Aorta (tissue), 5 donors: ENCODE measurements at places on chromosomes 4 and X. TPM values are rescaled to one million over a fixed set of nuclear protein-coding genes. Genes with fewer than 3 reads are reported as not detected.
A peak's percentile ranks its signal among the peaks of the same experiment; 100 is the strongest.

DNA sequence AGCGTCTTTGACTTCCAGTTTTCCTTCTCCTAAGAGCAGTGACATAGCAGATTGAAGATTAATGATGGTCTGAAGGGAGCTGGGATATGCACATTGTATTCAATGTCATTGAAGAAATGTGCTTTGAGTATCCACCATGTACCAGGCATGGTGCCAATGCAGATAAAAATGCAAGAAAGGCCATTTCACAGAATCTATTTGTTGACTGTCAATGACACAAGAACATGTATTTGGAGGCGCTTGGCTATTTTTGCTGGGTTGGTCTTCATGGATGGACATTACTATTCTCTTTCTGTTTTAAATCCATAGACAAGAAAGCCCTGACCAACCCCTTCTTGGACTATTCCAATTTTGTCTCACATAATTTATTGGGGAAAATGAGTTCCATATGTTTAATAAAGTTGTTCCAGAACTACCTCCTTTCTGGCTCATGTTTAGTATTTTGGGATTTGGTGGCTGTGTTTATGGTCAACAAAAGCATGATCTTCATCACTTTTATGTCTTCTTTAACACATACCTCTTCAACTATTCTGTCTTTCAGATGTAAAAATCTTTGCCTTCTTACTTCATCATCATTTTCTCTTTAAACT, 174.5 kb downstream of the CPE start:
- no peaks in the 10 kb centered on the region for H3K27me3 ChIP-seq
- no peaks in the 10 kb centered on the region for H3K36me3 ChIP-seq
- no peak overlapping the region for H3K4me3 ChIP-seq
- no peaks in the 10 kb centered on the region for H3K4me1 ChIP-seq
- no peak for DNase-seq

GRCh38 chr4:85889314-85889713, 414.4 kb downstream of the ARHGAP24 start:
- H3K4me3 ChIP-seq, result no peak overlapping the region
- no peaks in the 10 kb centered on the region for H3K4me1 ChIP-seq
- no peak for DNase-seq

DNA sequence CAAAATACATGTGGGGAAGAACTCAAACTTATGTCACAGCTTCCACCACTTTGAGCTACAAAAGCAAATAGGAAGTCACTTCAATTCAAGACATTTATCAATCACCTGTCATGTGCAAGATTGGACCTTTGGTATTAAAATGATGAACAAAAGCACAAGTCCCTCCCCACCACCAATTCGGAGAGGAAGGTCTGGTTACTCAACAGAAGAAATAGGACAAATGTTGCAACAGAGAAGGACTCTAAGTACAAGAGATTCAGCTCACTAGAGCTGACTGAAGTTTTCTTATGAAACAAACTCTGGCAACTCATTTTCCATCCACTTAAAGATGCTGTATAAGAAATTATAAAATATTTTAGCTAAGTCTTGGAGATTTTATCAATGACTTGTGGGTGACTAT, 16.0 kb upstream of the MMRN1 start:
- H3K36me3 ChIP-seq, result no peaks in the 10 kb centered on the region
- H3K27me3 ChIP-seq, result no peaks in the 10 kb centered on the region
- H3K27ac ChIP-seq, result no peak overlapping the region
- DNase-seq, result no peak

DNA sequence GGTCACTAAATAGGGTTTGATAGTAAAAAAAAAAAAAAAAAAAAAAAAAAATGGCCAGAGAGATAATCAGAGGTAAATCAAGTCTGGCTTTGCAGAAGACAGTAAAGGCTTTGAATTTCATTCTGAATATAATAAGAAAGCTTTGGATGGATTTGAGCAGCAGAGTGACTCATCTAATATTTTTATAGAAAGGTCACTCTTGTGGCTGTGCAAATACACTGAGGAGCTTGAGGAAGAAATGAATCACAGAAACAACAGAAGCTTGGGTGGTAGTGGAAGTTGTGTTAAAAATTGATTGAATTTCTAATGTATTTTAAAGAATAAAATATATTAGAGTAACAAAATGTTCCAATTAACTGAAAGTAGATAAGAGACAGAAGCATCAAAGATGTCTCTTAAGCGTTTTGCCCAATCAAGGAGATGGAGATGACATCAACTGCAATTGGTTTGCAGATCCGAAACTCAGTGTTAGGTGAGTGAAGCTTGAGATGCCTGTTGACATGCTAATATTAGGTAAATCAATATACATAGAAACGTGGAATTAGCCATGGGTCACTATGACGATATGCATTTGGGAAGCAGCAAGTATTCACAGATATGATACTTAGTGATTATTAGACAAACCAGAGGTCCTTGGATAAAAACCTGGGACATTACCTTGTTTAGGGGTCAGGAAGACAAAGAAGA, 280.5 kb downstream of the GPM6A start:
- no peak overlapping the region for H3K27ac ChIP-seq
- H3K36me3 ChIP-seq, result no peaks in the 10 kb centered on the region
- DNase-seq, result no peak
- no peaks in the 10 kb centered on the region for H3K4me1 ChIP-seq
- H3K4me3 ChIP-seq, result no peak overlapping the region

DNA sequence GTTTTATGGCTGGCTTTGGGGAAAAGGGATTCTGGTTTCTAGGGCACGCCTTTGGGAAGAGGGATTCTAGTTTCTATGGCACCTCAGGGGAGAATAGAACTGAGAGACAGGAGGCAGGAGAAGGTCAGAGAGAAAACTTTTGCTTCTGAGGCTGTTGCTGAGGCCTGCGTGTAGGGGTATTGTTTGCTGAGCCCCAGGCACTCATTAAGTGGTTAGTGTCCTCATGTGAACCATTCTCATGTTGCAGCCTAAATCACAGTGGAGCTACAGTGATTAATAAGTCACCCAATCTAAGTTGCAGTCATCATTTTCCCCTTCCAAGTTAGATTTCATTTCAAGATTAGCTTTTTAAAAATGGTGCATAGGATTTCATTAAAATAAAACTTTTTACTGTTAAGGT, 29.0 kb downstream of the VCX3A start:
- DNase-seq, result no peak
- H3K4me1 ChIP-seq, result no peaks in the 10 kb centered on the region
- H3K27ac ChIP-seq, result no peak overlapping the region
- H3K27me3 ChIP-seq, result no peaks in the 10 kb centered on the region
- no peak overlapping the region for H3K4me3 ChIP-seq
- no peaks in the 10 kb centered on the region for H3K36me3 ChIP-seq

DNA sequence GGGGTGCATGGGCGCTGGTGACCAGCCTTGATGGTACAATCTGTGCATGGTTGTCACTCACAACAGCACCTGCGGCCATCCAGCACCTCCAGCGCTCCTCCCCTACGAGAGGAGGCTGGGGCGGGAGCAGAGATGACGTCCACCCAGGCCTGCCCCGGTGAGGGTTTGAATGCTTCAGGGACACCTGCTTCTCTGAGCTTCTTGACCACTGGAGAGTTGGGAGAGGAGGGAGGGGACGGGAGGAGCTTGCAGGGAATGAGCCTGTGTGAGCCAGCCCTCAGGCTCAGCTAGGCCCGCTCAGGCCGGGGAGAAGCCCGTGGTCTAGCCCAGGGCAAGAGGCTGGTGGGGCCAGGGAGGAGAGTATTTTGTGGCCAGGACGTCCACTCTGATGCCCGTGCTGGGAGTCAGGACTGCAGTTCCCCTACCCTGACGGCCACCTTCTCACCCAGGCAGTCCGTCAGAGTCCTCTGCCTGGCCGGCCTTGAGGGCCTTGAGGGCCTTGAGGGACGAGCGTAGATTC, 59.2 kb downstream of the CPZ start:
- H3K36me3 ChIP-seq, result no peaks in the 10 kb centered on the region
- no peak overlapping the region for H3K4me3 ChIP-seq
- H3K27ac ChIP-seq, result no peak overlapping the region
- DNase-seq, result no peak
- no peaks in the 10 kb centered on the region for H3K4me1 ChIP-seq
- no peaks in the 10 kb centered on the region for H3K27me3 ChIP-seq

DNA sequence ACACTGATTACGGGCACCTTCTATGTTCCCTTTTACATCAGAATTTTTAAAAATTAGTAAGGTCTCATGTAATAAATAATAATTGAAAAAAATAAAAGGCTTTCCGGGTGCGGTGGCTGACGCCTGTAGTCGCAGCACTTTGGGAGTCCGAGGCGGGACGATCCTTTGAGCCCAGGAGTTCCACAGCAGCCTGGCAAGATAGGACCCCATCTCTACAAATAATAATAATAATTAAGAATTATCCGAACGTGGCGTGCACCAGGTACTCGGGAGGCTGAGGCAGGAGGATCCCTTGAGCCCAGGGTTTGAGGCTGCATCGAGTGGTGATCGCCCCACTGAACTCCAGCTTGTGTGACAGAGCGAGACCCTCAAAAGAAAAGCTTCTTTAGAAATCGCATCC, 771 bp upstream of the LAMTOR3 start:
- H3K27ac ChIP-seq, result no peak overlapping the region
- no peak for DNase-seq
- peak overlapping the region; percentile 84 for H3K4me3 ChIP-seq
- no peaks in the 10 kb centered on the region for H3K27me3 ChIP-seq
- no peaks in the 10 kb centered on the region for H3K36me3 ChIP-seq

DNA sequence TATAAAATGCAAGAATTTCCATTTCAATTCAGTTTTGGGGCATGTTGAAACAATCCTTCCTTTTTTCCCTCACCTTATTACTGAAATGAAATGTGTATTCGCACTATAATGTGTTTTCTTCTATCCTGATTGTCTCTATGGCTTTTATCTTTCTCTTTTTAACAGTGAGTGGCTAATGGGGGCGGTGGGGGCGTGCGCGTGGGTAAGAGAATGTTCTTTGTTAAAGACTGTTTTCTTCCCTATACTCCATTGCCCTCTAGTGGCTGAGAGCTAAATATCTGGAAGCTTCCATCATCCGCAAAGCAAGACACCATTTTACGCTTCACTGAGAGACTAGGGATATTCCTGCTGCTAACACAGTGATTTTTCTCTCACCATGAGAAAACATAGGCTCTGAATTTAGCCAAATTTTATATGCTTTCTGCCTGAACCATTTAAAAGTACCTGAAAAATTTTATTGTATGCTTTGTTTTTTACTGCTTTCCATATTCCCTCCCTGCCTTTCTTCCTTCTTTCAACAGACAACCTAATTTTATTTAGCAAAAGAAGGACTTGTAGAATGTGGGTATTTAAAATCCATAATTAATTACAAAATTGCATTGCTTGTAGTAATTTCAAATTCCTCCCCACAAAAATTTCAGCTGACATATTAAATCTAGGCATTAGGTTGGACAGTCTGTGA, 194.0 kb downstream of the GASK1B start:
- no peaks in the 10 kb centered on the region for H3K27me3 ChIP-seq
- H3K27ac ChIP-seq, result no peak overlapping the region
- H3K4me3 ChIP-seq, result peak overlapping the region; percentile 69
- no peaks in the 10 kb centered on the region for H3K36me3 ChIP-seq
- no peaks in the 10 kb centered on the region for H3K4me1 ChIP-seq

GRCh38 chrX:16633754-16634153, 16.2 kb upstream of the S100G start:
- no peak overlapping the region for H3K4me3 ChIP-seq
- H3K27me3 ChIP-seq, result no peaks in the 10 kb centered on the region
- H3K27ac ChIP-seq, result no peak overlapping the region
- no peak for DNase-seq
- peaks cover 2% of the 10 kb centered on the region for H3K36me3 ChIP-seq

DNA sequence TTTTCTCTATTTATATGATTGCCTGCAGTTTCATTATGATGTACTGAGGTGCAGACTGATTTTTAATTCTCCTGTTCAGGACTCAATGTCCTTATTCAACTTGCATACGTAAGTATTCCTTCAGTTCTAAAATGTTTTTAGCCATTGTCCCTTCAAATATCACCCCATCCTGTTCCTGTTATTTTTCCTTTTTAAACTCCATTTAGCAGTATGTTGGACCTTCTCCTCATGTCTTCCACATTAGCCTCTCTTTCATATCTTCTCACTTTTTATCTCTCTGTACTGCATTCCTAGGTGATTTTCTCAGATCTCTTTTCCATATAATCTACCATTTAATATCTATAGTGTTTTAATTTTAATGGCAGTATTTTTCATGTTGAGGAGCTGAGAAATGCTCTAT, 317.7 kb downstream of the NR3C2 start:
- no peak overlapping the region for H3K27ac ChIP-seq
- no peaks in the 10 kb centered on the region for H3K36me3 ChIP-seq
- H3K27me3 ChIP-seq, result no peaks in the 10 kb centered on the region
- no peaks in the 10 kb centered on the region for H3K4me1 ChIP-seq
- no peak overlapping the region for H3K4me3 ChIP-seq
- DNase-seq, result no peak

GRCh38 chr4:1539859-1540600, 133.8 kb upstream of the NKX1-1 start:
- no peaks in the 10 kb centered on the region for H3K4me1 ChIP-seq
- H3K4me3 ChIP-seq, result no peak overlapping the region
- no peaks in the 10 kb centered on the region for H3K36me3 ChIP-seq
- no peak overlapping the region for H3K27ac ChIP-seq
- H3K27me3 ChIP-seq, result no peaks in the 10 kb centered on the region
- peak; percentile 52 for DNase-seq

GRCh38 chr4:94913316-94913715, 155.6 kb downstream of the BMPR1B start:
- H3K27ac ChIP-seq, result no peak overlapping the region
- no peak for DNase-seq
- H3K4me3 ChIP-seq, result no peak overlapping the region
- H3K36me3 ChIP-seq, result no peaks in the 10 kb centered on the region
- no peaks in the 10 kb centered on the region for H3K4me1 ChIP-seq

GRCh38 chr4:55491486-55491885, 55.2 kb downstream of the CLOCK start:
- H3K4me3 ChIP-seq, result no peak overlapping the region
- H3K36me3 ChIP-seq, result no peaks in the 10 kb centered on the region
- H3K27me3 ChIP-seq, result no peaks in the 10 kb centered on the region
- H3K27ac ChIP-seq, result no peak overlapping the region
- no peaks in the 10 kb centered on the region for H3K4me1 ChIP-seq

DNA sequence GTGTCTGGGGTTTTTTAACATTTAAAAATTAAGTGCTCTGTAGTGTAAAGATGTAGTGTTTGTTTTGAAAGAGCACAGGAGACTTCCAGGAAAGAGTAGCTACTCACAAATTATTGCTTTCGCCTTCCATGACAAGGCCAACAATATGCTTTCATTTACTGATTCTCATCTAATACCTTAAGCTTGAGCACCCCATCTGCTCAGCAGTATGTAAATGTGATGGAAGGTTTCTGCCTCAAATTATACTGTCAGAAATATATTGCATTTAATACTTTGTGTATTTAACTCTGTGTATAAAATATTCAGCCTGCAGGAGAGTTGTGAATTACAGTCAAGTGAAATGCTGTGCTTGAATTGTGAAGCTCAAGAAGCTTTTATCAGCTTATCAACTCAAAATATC, 296.3 kb upstream of the ATOH1 start:
- H3K4me1 ChIP-seq, result no peaks in the 10 kb centered on the region
- H3K4me3 ChIP-seq, result no peak overlapping the region
- DNase-seq, result no peak
- no peaks in the 10 kb centered on the region for H3K36me3 ChIP-seq
- no peaks in the 10 kb centered on the region for H3K27me3 ChIP-seq

Gene MTHFD2L
- total RNA-seq, result 13.8 TPM

Gene XKRX
- 0.32 TPM for total RNA-seq

Gene RIPPLY1
- not detected for total RNA-seq

Gene XK
- 1.7 TPM for total RNA-seq

Gene STBD1
- 11.6 TPM for total RNA-seq

Gene CXCL3
- 3.2 TPM for total RNA-seq

Gene OSTC
- 67.2 TPM for total RNA-seq
